KBM-7 (cell line): ENCODE measurements at places on chromosomes 3 and 15.

DNA sequence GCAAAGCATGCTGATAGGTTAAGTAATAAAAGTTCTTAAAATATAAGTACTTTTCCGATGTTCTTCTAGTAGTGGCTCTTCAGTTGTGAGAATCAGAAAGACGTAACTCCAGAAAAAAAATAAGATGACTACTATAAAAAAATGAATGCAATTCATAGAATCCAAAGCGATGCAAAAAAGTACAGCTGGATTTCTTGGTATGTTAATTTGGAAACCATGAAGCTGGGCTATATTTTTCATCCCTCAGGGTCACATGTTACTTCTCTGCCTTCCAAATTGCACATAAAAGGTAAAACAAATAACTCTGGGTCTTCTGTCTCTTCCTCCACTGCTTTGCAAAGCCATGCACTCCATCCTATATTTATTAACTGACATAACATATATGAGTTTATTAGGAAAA is 843.9 kb upstream of the DPPA4 start:
- DNase-seq = no peak

- DNase-seq = no peak
Measured at GRCh38 chr3:15633766-15634598, 32.4 kb downstream of the BTD start.

DNA sequence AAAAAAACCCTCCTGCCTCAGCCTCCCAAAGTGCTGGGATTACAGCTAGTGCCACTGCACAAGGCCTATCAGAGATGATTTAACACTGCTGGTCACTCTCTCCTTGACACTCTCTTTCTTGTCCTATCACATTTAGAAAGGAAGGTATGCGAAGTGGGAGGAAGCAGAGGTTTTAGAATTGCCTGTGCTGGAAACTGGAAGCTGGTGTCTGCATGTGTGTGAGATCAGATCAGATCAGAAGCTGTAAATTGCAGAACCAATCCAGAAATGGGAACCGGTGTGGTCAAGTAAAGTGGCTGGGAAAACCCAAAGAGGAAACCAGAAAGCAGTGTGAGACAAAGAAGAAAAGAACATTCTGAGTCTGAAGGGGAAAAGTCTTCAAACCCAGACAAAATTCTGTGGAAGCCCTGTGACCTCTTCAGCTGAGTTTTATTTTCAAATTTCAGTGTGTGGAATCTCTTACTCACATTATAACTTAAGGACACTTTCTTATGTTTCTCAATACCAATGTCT is 2.8 kb downstream of the EFHB start:
- peak; percentile 92 for DNase-seq

DNA sequence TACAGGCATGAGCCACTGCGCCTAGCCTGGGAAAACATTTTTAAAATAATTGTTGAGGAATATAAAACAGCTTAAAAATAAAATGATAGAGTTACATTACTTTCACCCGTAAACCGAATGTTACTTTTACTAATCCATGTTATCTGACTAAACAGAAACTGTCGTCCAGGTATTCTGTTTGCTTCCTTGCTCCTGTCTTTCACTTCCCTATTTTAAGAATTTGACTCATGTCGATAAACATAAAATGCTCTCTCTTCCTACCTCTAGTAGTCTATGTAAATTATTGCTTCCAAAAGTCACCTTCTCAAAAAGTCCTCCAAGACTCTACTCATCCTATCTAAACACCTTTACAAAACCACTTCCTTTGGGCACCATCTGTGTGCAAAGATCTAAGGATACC is 216.4 kb downstream of the RBMS3 start:
- DNase-seq = no peak
